ENCODE measurements at places on chromosomes 1 and 21. TPM values are rescaled to one million over a fixed set of nuclear protein-coding genes. Genes with fewer than 3 reads are reported as not detected.
A peak's percentile ranks its signal among the peaks of the same experiment; 100 is the strongest.

DNA sequence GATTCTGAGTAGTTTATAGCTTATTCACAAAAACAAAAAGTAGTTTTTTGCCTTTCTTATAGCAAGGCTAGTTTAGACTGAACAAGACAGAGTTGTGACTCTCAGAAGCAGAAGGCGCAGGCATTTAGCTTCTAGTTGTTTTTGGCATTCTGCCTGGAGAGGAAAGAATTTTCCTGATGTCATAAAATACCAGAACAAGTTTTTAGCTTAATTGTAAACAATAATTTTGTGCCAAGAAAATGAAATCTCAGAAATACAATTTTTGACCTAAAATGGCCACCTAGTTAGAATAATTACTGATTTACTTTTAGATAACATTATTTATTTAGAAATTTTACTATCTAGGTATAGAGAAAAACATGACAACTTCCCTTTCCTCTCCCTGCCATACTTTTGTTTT lies 1.0 kb downstream of the DNAJB4 start:
- H3K27ac ChIP-seq = no peak overlapping the region
- DNase-seq = no peak
- H3K4me3 ChIP-seq = peak overlapping the region; percentile 16
- H3K36me3 ChIP-seq = no peaks in the 10 kb centered on the region
- no peaks in the 10 kb centered on the region for H3K27me3 ChIP-seq

- no peaks in the 10 kb centered on the region for H3K4me1 ChIP-seq
- H3K27me3 ChIP-seq = peaks cover 4% of the 10 kb centered on the region
- H3K4me3 ChIP-seq = no peak overlapping the region
- no peaks in the 10 kb centered on the region for H3K36me3 ChIP-seq
- no peak overlapping the region for H3K27ac ChIP-seq
Observed at GRCh38 chr1:206834711-206835110, 30.7 kb upstream of the IL20 start.

DNA sequence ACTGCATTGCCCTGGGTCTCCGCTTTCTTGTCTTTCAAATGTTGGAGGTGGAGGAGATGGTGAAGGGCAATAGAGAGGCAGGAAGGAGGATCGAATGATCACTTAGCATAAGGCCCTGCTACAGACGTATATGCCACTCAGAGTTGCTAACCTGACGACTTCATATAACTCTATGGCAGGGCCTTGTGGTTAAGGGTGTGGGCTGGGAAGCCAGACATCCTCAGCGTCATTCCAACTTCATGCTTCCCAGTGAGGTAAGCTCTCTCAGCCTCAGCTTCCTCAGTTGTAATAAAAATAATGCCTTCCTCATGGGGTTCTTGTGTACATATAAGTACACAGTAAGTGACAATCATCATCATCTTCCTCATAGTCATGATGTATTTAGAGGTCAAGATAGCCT lies 54.6 kb downstream of the CASQ2 start:
- no peaks in the 10 kb centered on the region for H3K36me3 ChIP-seq
- no peak for DNase-seq
- peaks cover 58% of the 10 kb centered on the region for H3K4me1 ChIP-seq
- H3K27ac ChIP-seq = peak overlapping the region; percentile 91
- H3K27me3 ChIP-seq = no peaks in the 10 kb centered on the region

DNA sequence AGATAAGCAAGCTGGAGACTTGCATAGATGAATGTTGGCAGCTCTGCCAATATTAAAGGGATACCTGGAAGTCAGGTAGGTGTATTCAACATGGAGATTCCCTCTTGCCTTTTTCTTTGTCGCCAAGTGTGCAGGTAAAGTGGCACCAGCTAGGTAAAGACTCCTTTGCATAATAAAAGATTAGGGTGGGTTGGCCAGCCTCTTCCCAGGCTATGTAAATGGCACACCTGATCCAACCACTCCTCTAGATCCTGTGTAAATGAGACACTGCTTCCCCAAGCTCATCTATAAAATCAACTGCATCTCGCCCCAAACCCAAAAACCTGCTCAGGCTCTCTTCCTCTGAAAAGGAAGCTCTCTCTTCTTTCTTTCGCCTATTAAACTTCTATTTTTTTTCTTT lies 100.8 kb upstream of the DSCAM start:
- no peaks in the 10 kb centered on the region for H3K4me1 ChIP-seq
- H3K27me3 ChIP-seq = no peaks in the 10 kb centered on the region
- H3K4me3 ChIP-seq = no peak overlapping the region
- no peak overlapping the region for H3K27ac ChIP-seq

GRCh38 chr1:53532912-53533311 lies 73.7 kb downstream of the DMRTB1 start:
- peak overlapping the region; percentile 45 for H3K27ac ChIP-seq
- no peak overlapping the region for H3K4me3 ChIP-seq
- H3K36me3 ChIP-seq = no peaks in the 10 kb centered on the region
- H3K27me3 ChIP-seq = no peaks in the 10 kb centered on the region

- no peaks in the 10 kb centered on the region for H3K4me1 ChIP-seq
- no peak overlapping the region for H3K27ac ChIP-seq
- H3K36me3 ChIP-seq = no peaks in the 10 kb centered on the region
- no peak overlapping the region for H3K4me3 ChIP-seq
- H3K27me3 ChIP-seq = no peaks in the 10 kb centered on the region
- DNase-seq = no peak
Observed at GRCh38 chr1:60622486-60622885, 459.9 kb upstream of the NFIA start.

DNA sequence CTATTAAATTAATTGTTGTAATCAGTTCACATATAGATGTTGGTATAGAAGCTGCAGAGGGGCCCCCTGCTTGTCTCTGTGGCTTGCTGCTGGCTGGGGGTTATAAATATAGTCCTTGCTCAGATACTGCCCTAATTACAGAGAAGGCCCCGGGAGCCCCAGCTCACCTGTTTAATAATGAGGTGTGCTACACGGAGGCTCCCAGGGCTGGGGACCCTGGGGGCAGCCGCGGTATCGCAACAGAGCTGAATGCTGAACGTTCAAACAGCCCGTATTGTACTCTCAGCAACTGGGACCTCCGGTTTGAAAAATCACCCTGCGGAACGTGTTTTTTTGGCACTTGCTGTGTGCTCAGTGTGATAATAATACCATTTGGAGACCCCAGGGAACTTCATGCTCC lies 309.3 kb downstream of the CAMTA1 start:
- H3K27me3 ChIP-seq = no peaks in the 10 kb centered on the region
- no peak for DNase-seq
- no peak overlapping the region for H3K4me3 ChIP-seq
- H3K36me3 ChIP-seq = no peaks in the 10 kb centered on the region

DNA sequence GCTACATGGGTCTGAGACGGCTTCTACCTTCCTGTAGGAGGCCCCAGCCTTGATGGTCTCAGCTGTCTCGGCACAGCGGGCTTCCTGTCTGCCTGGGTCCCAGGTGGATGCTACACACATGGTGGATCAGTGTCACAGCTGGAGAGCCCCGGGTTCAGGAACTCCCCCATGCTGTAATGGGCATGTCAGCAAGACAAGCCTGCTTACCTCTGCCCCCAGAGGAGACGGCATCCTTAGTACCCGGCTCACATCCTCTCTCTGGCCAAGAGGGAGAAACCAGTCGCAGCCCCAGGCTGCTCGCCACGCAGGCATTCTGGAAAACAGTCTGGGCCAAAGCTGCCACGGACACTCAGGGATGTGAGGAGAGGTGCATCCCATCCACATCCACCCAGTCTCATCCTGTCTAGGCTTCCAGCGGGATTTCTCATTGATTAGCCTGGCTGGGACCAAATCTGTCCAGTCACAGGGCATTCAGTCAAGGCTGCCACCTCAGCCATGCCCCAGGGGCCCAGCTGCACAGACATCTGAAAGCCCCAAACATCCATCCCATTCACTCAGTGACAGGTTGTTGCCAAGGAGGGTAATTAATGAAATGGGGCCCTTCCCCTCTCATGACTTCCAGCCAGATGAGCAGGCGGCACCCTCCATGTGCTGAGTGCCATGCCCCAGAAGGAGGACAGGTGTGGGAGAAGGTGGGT lies 10.5 kb downstream of the SNAP47 start:
- no peaks in the 10 kb centered on the region for H3K27me3 ChIP-seq
- no peak overlapping the region for H3K4me3 ChIP-seq
- DNase-seq = no peak
- no peak overlapping the region for H3K27ac ChIP-seq
- H3K4me1 ChIP-seq = no peaks in the 10 kb centered on the region

DNA sequence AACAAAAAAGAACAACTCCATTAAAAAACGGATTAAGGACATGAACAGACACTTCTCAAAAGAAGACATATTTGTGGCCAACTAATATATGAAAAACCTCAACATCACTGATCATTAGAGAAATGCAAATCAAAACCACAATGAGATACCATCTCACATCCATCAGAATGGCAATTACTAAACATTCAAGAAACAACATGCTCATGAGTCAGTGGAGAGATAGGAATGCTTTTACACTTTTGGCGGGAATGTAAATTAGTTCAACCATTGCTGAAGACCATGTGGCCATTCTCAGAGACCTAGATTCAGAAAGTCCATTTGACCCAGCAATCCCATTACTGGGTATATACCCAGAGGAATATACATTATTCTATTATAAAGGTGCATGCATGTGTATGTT lies 1442.6 kb upstream of the B3GALT2 start:
- H3K4me1 ChIP-seq = no peaks in the 10 kb centered on the region
- no peaks in the 10 kb centered on the region for H3K36me3 ChIP-seq
- no peak overlapping the region for H3K4me3 ChIP-seq
- DNase-seq = no peak

- H3K4me1 ChIP-seq = no peaks in the 10 kb centered on the region
- no peaks in the 10 kb centered on the region for H3K36me3 ChIP-seq
- no peak overlapping the region for H3K27ac ChIP-seq
- H3K4me3 ChIP-seq = no peak overlapping the region
- peaks cover 2% of the 10 kb centered on the region for H3K27me3 ChIP-seq
- DNase-seq = no peak
Observed at GRCh38 chr21:33058957-33059356, 11.0 kb upstream of the OLIG1 start.

- H3K36me3 ChIP-seq = no peaks in the 10 kb centered on the region
- H3K4me3 ChIP-seq = no peak overlapping the region
- no peaks in the 10 kb centered on the region for H3K4me1 ChIP-seq
Observed at GRCh38 chr1:226762988-226763904, 24.2 kb upstream of the ITPKB start.

GRCh38 chr1:197210426-197210825 lies 57.6 kb upstream of the CRB1 start:
- no peak for DNase-seq
- no peak overlapping the region for H3K27ac ChIP-seq
- H3K27me3 ChIP-seq = no peaks in the 10 kb centered on the region

DNA sequence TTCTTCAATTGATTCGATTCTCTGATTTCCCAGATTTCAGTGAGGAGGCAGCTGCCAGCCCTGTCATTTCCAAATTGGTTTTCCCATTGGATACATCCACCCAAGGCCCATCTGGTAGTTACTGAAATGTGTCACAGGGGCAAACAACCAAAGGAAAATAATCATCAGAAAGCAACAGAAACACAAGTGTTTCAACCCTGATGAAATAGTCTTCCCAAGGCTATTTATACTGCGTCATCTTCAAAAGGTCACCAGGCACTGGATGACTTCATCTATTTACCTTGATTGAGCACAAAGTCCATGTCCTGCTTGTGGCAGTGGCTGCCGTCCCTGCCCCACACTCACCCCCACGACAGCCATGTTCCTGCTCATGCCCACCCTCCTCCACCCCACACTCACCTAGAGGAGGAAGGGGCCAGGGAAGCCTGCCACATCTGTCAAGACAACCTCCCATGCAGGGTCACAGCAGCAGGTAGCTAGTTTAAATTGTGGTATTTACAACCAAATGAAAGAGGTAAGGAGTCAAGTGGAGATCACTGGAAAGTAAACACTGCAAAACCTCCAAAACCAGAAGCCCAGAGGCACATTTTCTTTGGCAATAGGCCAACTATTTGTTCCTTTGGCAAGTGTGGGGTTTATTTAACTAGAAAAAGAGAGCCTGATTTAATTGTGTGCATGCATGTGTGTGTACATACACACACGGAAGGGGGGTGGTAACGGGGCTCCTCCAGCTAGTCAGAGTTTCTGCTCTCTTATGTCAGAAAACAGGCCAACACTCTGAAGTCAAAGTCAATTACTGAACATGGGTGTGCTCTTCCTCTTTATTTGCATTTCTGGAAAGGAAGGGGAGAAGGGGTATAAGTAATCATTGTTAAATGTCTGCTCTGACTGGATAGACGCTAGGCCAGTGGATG lies 49.5 kb upstream of the RAB4A start:
- peaks cover 64% of the 10 kb centered on the region for H3K4me1 ChIP-seq
- no peak overlapping the region for H3K4me3 ChIP-seq
- no peaks in the 10 kb centered on the region for H3K36me3 ChIP-seq
- no peaks in the 10 kb centered on the region for H3K27me3 ChIP-seq
- DNase-seq = peak; percentile 89

DNA sequence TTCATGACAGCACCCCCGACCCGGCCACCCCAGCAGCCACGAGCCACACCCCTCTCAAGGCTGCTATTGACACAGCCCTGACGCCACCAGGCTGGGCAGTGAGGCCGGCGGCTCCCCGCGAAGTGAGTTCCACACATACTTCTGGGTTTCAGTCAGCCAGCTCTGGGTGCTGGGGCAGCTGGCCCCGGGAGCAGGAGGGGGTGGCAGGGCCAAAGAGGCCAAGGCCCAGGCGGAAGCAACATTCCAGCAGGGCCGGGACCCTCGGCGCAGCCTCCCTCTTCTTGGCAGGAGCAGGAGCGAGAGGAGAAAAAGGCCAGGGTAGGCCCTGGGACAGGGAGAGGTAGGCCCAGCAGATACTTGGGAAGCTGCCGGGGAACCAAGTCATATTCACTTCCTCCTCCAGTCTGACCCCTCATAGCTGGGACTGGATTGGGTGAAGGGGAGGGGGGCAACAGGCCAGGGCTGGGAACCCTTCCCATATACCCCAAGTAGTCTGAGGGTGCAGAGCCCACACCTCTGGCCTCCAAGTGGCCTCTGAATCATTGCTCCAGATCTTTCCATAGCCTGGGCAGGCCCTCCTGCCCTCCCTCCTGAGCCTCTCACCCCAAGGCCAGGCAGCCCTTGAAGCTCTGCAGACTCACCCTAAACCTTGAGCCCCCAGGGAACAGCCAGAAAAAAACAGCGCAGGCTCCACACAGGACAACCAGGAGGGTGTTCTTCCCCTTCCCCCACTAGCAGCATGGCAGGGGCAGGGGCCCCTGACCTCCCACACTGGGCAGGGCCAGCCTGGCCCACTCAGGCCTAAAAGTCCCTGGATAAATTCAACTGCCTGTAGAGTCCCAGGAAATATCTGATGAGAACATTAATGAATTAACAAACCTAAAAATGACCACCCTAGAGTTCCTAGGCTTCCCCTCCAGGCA lies 5.7 kb downstream of the HSPG2 start:
- DNase-seq = peak; percentile 92
- H3K4me3 ChIP-seq = peak overlapping the region; percentile 1
- peak overlapping the region; percentile 63 for H3K27ac ChIP-seq
- peaks cover 86% of the 10 kb centered on the region for H3K4me1 ChIP-seq

The DIO1 gene
- total RNA-seq = 7.1 TPM

The KRTAP19-1 gene
- not detected for total RNA-seq

The GBP6 gene
- not detected for total RNA-seq

The LEFTY2 gene
- total RNA-seq = not detected

The H6PD gene
- total RNA-seq = 13.0 TPM

The SERTAD4 gene
- total RNA-seq = 3.6 TPM

The DMBX1 gene
- total RNA-seq = not detected
